ENCODE measurements at places on chromosomes 3 and 15.

DNA sequence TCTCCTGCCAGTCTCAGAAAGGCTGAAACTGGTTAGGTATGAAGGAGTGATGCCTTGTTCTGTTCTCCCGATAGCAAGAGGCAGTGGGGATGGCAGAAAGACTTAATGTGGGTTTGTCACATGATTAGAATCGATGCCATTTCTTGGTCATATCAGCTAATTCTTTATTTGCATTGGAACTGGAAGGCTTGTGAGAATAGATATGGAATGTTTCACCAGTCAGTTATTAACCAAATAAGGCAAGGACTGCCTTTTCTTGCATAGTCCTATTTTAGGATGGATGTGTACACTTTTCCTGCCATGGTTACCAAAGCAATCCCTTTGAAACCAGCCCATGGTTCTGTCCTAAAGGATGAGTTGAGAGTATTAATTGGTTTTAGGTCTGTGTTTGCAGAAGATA, 33.7 kb downstream of the FILIP1L start:
- no peak for DNase-seq

- no peak for DNase-seq
These were observed 65.7 kb downstream of the OCA2 start for GRCh38 chr15:28033443-28033842.

GRCh38 chr3:143472731-143473523, 353.4 kb downstream of the CHST2 start:
- DNase-seq: no peak

DNA sequence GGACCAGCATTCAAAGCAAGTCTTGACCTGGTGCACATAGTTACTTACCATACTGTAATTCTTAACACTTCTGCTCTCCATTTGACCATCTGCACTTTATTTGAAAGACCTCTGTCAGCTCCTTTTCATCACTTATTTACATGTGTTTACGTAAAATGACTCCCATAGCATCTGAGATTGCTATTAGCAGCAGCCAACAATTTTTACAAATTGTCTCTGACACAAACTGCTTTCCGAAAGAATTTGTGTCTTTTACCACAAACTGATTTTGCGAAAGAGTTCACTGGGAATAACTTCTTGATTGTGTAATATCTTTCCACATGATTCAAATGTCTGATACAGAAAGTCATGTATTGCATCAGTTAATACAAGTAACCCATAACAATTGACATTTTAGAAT, 144.1 kb upstream of the PEX5L start:
- no peak for DNase-seq

DNA sequence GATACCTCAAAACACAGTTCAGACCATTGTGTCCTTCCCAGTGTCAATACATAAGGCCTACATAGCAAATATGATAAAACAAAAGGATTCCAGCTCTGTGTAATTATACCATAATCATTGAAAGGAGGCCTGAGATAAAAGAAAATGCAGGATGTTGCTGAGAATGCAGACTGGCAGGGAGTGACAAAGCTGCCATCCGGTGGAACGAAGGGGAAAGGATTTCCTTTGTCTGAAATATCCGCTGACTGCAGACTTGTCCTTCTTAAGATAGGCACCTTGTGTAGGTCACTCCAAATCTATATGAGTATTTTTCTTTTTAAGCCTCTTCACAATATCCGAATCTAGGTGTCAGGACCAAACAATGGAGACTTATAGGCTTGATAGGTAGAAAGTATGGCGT, 108.0 kb downstream of the KCNH8 start:
- no peak for DNase-seq

DNA sequence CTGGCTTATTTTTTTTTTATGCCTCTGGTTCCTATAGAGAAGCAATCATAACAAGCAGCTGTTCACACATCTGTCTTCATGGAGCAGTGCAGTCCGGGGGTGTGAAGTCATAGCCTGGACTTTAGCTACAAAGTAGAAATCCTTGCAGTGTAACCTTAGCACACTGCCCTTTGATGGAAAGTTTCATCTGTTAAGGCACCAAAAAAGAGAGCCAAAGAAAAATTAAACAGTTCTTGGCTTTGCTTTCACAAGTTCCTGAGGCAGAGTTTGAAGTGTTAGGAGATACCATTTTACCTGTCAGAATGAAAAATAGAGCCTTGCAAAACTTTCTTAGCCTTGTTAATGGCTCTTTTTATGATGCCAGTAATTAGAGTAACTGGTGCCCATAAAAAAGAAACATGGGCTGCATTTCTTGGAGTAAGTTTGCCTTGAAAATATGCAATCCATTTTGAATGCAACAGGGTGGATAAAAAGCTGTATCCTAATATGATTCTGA, 84.1 kb downstream of the PIK3R4 start:
- no peak for DNase-seq

GRCh38 chr15:64333516-64333915, 22.5 kb downstream of the CSNK1G1 start:
- no peak for DNase-seq

DNA sequence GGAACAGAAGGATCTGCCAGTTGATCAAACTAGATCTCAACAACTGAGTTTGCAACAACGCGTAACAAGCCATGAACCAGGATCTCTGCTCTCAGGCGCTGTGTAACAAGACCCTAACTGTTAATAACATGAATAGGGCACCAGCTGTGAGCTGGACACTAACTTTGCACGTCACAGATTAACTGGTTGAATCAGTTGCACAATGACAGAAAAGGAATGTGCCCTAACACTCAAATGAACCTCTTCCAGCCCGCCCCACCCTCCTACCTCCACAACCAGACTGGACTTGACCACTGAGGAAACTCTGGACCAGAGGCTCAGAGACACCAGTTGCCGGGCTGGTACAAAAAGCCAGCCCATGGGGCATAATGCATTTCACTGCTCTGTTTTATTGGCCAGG, 34.3 kb downstream of the MCF2L2 start:
- no peak for DNase-seq

GRCh38 chr3:44334326-44334725, 4.2 kb upstream of the TCAIM start:
- no peak for DNase-seq

DNA sequence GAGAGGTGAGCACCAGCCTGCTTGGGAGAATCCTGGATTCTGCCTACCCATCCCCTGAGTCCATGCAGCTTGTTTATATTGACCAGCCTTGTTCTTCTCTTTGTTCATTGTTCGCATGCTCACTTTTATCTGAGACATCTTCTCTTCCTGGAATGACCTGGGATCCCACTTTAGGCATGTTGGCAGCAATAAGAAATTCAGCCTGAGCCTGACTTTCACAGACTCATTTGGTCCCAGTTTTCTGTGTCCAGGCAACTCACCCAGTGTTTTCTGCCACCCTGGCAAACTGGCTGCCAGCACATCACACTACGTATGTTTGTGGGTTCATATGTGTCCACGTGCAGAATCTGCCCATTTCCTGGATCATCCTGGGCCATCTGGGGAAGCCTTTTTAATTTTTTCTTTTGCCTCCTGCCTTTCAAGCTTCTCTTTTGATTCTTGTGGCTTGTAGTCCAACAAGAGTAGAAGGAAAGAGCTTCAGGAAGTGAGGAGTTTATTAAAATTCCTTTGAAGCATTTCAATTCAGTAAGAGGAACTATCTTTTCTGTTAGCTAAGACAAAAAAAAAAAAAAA, 199.9 kb downstream of the FNDC3B start:
- DNase-seq: no peak

DNA sequence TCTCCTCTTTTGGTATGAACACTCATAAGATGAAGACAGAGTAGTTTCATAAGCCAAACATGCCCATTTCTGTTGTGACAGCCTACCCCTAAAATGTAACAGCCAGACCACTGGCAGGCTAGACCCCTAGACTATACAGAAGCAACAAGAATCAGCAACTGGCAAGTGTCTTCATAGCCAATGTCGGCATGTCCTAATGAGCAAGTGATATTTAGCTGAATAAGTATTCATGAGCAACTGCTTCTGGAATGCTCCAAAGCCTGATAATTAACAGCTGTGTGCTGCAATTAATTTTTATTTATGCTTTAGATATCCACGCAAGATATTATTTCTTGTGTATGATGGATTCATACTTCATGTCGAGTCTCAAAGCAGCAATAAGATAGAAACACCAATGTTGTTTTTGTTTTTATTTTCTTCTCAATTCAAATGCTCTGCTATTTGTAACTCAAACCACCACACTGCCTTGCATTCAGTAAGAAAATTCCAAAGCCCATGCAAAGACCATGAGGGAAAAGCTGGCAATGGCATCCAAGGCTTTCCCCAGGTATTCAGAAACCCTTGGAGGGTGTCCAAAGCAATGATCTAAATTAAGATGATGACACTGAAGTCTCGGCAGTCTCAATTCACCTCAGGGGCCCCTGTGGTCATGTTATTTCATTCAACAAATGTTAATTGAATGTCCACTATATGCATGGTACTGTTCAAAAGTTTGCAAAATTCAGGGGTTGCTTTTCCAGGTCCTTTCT, 167.7 kb upstream of the NECTIN3 start:
- no peak for DNase-seq

DNA sequence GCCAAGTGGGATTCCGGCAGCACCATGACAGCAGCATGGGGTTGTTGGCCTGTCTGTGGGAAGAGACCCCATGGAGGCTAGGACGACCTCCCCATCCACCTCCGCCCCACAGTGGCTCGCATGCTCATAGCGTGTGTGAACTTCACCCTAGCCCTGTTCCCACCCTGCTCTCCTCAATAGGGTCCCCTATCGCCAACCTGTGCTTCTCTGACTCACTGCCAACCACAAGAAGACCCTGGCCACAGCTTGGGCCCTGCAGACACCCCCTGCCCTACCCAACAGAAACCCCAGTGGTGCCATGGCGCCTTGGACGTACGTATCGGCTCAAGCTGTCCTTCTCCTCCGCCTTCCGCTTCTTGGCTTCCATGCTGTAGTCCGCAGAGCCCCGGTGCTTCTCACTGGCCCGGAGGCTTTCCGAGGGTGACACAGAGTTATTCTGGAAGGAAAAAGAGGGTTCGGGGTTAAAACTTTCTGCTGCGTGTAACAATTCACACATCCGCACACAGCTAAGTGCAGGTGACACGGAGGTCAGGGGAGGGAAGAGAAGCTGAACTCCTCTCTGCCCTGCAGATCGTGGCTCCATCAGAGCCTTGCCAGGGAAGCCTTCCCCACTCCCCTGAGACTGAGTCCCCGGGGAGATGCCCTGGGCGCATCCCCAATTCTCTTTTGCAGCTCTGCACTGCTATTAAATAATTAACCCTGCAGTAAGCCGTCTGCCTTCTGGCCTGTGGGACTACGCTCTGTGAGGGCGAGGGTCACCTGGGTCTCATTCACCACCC, 37.3 kb downstream of the TLE3 start:
- no peak for DNase-seq

- DNase-seq: no peak
These were observed 22.1 kb downstream of the CCDC191 start for GRCh38 chr3:114034211-114034610.

GRCh38 chr15:31157644-31158069, 56.1 kb upstream of the TRPM1 start:
- peak; percentile 70 for DNase-seq

DNA sequence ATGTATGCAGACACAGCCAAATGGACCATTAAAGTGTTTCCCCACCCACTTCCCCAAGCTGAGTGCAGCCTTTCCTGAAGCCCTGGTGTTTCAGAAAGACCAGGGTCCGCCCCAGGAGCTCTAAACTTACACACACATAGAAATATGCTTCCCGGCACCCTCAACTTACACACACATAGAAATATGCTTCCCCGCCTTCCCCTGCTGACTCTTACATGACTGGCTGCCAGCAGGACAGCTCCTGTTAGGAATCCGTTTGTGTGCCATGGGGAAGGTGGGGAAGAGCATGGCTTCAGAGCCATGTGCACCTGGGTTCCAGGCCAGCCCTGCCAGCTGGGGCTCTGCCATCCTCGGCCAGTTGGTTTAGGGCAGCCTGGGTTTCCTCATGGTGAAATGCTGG, 3.6 kb downstream of the CLEC3B start:
- no peak for DNase-seq

- no peak for DNase-seq
These were observed 26.5 kb downstream of the DAPK2 start for GRCh38 chr15:64019764-64020163.

GRCh38 chr3:11548721-11549131, 95.0 kb downstream of the VGLL4 start:
- DNase-seq: no peak

DNA sequence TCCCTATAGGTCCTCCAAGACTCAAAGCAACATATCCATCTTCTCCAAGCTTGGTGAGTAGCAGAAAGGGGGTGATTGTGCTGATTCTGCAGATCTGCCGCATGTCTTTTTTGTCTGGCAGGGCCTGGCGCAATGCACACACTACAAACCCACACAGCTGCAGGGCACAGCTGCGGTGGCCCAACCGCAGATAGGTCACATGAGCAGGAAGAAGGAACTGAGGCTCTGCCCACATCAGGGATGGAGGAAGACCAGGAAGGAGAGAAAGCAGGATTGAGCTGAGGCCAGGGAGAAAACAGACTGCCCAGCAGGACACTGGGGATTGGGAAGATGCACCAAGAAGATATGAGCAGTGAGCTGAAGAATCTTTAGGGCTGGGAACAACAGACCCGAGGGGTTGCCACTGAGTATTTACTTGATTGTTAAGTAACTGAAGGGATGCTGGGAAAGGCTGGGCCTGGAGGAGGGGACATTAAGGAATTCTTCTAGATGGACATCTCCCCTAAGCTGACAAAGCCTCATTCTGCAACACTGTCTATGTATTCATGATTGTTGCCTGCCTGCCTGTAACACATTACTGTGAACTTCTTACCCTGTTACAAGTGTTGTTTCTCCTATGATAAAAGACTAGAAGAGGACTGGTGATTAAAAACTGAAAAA, 126.7 kb downstream of the MYLK start:
- DNase-seq: peak; percentile 90

- DNase-seq: no peak
These were observed 97.1 kb upstream of the SLC6A6 start for GRCh38 chr3:14305324-14305723.

- DNase-seq: no peak
These were observed 439.4 kb downstream of the RAP2B start for GRCh38 chr3:153601374-153601853.

GRCh38 chr3:191362037-191362436, 31.7 kb upstream of the UTS2B start:
- no peak for DNase-seq

- no peak for DNase-seq
These were observed 32.9 kb downstream of the ALCAM start for GRCh38 chr3:105399611-105400010.

GRCh38 chr3:49030321-49030720, 1.1 kb upstream of the IMPDH2 start:
- DNase-seq: no peak

All from MM.1S (cell line).